Stimulated activated CD8-positive, alpha-beta memory T cell treated with anti-CD3 and anti-CD28 coated beads, Interleukin-4, amount 100 ng/mL, for 1 hour (primary cell): ENCODE measurements at places on chromosomes 5 and 9.

DNA sequence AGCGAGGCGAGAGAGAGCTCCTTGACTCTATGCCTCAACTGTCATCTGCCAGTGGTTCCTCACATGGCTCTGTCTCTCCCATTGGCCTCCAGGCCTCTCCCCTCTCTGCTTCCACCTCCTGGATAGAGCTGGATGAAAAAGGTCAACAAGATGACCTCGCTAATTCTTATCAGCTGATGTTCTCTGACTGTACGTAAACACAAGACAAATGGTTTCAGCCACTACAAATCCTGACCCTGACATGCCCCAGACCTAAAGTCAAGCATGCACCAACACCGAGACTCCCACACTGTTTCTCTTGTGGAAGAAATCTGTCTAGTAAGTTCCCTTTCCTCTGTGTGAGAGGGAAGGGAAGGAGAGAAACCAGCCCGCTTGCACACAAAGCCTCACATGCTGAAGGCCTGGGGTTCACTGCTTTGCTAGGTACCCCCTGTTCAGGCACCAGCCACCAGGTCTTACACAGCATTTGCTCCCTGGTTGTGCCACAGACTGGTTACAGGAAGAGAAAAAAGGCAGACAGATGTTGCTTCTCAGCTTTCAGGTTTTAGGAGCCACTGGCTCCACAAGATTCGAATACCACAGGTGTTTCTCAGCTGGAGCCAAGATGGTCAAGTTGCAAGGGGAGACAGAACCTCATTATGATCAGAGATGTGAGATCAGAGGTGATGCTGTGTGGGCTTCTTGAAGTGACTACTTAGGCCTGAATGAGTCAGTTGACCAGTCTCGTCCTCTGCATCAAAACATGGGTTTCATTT, 592.5 kb downstream of the CCDC171 start:
- DNase-seq = no peak

DNA sequence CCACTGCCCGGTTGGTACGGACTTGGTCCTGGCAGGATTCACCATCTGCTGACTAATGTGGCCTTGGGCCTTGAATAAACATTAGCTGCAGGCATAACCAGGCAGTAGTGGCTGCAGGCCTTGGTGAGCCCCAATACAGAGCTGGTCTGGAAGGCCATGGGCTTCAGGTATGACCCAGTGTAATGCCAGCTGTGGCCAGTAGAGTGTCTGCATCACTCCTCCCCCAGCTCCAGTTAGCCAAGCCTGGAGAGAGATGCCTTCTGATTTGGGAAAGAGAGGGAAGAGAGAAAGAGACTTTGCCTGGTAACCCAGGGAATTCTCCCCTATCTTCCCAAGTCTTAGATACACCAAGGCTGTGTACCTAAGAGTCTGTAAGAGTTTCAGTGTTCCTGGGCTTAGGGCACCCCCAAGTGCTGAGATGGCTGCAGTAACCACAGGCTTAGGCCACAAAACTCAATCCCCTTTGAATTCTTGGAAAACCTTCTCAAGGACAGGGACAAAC, 5.6 kb upstream of the C5 start:
- no peak for DNase-seq

- no peak for DNase-seq
Measured at GRCh38 chr5:76682387-76682786, 33.5 kb upstream of the F2R start.

DNA sequence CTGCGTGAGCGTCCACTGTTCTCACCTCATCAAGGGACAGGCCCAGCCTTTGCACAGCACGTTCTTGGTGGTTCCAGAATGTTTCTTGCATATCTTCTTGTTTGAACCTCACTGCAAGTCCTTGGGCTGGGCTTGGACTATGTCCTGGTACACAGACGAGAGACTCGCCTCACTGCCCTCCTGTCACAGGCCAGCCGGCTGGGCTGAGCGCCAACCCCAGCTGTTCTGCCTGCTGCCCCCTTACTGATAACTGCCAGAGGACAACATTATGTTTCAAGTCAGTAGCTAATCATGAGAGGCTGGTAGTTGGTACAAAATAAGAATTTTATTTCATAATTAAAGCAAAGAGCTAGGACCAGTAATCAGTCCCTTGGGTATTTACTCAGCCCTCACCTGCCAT, 52.8 kb upstream of the LRRTM2 start:
- no peak for DNase-seq

- DNase-seq = no peak
Measured at GRCh38 chr9:121160025-121160424, 41.6 kb downstream of the RAB14 start.

DNA sequence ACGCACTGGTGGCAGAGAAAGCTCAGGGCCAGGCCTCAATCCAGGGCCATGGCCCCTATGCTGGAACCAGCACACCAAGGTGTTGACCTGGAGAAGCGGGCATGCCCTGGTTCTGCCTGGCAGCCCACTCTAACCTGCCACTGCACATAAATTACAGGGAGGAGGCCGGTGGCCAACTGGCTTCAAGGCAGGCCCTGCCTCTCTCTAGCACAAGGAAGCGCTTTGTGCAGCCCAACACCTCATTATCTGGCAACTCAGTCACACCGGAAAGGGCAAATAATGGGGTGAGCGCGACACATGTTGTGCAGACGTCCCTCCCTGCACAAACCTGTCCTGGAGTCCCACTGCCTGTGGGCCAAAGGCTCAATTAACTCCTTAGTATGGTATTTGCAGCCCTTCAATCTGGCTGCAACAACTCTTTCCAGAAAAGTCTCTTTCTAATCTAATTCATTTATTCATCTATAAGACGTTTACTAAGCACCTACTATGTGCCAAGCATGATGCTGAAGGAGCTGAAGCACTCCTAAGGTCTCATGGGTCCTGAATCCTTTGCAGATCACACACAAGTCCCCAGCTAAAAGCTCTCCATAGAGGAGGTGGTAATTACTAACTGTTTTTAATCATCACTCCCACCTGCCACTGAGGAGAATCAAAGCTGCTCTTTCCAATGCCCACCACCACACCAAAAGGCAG, 24.9 kb downstream of the SHB start:
- no peak for DNase-seq

DNA sequence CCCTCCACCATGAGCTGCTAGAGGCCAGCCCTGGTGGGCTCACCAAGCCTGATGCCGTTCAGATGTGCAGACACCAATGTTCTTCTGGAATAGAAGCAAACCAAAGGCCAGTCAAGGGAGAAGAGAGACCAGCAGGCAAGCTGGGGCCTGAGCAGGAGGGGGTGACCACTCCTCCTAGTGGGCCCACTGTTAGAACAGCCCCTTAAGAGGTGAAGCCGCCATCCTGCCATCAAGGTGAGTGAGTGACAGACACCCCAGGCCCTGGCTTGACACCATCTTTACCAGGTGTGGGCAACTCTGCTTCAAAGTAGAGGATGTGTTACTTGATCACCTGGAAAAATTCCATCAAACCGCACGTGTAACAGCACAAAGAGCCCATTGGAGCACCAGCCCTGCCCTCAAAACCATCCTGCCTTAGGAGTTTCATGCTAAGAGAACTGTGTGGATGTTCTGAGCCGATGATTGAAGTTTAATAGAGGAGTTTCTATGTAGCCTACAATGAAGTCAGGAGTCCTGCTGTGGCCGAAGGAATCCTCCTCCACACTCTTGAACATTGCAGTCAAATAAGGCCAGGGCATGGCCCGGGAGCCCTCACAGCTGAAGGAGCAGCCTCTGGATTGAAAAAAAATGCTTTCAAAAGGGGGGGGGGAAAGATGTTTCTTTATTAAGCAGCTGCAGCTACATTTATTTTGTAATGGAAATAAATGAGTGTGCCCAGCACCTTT, 20.8 kb downstream of the AMBP start:
- no peak for DNase-seq

DNA sequence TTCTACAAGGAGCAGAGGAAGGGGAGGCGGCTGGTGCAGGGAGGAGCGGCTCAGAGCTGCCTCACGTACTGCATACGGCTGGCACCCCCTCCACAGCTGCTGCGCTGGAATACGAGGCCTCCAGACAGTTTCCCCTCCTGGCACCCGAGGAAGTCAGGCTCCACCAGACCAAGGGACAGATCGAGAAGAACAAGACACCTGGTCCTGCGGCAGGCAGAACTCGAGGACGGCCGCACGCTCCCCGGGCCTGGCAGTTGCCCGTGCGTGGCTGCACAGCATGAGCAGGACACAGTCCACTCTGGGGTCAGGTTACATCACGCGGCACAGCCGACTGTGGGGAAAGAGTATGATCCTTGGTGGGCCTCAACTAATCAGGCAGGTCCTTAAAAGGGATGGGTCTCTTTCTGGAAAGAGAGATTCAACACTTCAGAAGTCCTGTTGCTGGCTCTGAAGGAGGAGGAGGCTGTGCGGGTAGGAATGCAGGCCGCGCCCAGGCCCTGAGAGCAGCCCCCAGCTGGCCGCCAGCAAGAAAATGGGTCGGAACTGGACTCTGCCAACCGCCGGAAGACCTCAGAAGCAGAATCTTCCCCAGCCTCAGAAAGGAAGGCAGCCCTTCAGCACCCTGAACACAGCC, 11.6 kb downstream of the UBAC1 start:
- no peak for DNase-seq

GRCh38 chr5:57348376-57349140, 134.1 kb downstream of the ACTBL2 start:
- DNase-seq = no peak

DNA sequence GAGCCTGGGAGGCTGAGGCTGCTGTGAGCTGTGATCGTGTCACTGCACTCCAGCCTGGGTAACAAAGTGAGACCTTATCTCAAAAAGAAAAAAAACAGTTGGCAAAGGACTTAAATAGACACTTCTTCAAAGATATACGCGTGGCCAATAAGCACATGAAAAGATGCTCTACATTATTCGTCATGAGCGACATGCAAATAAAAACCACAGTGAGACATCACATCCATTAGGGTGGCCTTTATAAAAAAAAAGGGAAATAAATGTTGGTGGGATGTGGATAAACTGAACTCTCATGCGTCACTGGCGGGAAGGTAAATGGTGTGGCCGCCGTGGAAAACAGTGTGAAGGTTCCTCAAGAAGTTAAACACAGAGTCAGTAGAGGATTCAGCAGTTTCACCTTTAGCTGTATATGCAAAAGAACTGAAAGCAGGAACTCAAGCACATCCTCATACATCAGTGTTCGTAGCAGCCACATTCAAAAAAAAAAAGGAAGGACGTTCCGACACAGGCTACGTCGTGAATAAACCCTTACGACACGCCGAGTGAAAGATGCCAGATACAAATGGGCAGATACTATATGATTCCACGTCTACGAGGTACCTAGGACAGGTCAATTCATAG, 24.5 kb upstream of the NRARP start:
- no peak for DNase-seq

DNA sequence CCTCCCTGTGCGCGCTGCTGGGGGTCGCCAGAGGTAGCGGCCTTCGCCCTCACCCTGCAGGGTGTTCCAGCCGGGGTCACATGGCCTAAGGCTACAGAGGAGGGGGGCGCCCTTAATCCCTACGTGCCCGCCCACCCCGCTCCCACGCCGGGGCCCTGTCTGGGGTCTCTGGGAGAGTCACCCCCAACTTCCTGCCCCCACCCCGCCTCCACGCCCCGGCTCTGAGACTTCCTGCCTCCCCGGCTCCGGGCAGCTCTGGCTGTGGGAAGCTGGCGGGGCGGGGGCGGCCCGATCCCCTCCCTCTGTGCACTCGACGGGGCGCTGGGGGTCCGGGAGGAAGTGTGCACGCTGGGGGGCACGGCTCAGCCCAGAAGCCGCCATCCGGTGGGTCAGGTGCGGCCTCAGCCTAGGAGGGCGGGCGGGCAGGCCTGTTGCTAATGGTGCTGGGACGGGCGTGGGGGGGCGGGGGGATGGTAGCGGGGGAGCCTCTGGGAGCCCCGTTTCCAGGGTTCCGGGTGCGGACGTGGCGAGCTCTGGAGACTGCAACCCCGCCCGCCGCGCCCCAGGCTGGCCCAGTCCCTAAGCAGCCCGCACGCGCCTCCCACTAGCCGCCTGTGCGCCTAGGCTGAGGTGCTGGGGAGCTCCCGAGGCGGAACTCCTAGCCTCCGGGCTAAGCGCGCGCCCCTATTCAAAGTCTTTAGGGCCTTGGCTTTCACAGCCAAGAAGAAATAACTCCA, 61.6 kb downstream of the CXXC5 start:
- no peak for DNase-seq

- no peak for DNase-seq
Measured at GRCh38 chr5:100270023-100270771, 265.0 kb upstream of the FAM174A start.

- no peak for DNase-seq
Measured at GRCh38 chr5:157352756-157353340, 86.9 kb downstream of the CYFIP2 start.

DNA sequence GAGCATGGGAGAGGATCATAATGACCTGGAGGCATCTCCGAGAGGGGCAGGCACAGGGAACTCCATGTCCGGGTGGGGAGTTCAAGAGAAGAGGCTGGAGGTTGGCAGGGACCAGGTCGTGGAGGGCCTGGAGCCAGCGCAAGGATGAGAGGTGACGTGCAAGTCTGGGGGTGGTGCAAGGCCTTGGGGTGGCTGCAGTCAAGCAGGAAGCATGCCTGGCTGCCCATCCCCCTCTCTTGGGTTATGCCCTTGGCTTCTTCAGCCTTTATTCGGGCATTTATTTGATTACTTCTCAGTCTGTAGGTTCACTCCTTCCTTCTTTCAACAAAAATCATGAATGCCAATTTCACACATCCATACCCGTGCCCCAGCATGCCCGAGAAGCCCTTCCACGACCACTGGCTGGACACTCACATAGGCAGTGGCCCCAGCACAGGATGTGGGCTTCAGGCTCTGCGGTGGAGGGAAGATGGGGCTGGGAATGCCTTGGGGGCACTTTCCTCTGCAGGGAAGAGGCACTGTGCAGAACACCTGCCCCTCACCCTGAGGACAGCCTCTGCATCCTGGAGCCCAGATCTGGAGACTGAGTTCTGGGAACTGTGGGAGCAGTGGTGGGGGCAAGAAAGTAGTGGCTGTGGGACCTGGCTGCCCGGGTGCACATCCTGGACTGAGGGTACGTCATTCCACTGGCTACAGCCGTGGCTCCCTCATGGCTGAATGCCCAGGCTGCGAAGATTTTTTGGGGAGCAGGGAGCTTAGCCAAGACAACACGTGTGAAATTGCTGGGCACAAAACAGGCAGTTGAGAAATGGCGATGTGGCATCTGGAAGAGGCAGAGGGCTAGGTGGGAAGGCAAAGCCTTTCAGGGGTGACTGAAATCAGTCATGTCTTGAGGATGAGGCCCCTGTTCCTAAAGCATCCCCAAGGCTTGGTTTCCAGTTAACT, 38.6 kb downstream of the CRB2 start:
- DNase-seq = no peak

DNA sequence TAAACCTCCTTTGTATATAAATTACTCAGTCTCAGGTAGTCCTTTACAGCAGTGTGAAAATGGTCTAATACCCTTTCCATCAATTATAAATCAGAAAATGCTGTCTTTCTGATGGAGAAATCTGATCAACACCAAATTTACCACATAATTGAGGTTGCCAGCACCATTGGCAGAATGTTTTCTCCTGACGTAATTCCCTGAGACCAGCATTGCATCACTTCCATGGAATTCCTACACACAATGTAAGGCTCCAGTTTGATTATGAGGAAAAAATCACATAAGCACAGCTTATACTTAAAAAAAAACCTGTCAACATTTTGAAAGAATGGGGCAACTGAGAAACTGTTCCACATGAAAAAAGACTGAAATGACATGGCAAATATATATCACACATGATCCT, 618.7 kb upstream of the CDH6 start:
- no peak for DNase-seq

- no peak for DNase-seq
Measured at GRCh38 chr9:95732802-95733688, 142.4 kb upstream of the ERCC6L2 start.

- DNase-seq = no peak
Measured at GRCh38 chr9:16484744-16485143, 385.7 kb downstream of the BNC2 start.
